ENCODE measurements at places on chromosomes 16 and 17.

DNA sequence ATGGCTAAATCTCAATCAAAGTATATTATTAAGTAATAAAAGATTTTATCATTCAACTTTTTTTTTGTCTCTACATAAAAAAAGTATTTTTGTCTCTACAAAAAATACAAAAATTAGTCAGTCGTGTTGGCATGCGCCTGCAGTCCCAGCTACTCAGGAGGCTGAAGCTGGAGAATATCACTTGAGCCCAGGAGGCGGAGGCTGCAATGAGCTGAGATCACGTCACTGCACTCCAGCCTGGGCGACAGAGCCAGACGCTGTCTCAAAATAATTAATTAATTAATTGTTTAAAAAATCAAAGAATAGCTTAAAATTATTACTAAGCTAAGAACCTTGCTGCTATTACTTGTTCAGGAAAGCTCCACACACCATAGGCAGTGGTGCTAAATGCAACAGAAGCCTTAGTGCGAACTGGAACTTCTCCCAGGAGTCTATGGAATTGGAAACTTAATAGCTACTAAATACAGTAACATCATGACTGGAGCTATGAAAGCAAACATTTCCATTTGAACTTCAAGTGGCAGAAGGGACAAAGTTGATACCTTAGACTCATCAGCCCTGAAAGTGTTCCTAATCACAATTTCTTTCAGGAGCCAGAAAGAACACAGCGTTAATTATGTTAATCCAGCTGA lies 22.6 kb downstream of the ADCY9 start:
- DNase-seq, result no peak

GRCh38 chr16:75097941-75098901 lies 18.4 kb downstream of the LDHD start:
- no peak for DNase-seq

- no peak for DNase-seq
These were observed 36.2 kb downstream of the RBFOX3 start for GRCh38 chr17:79574656-79575055.

DNA sequence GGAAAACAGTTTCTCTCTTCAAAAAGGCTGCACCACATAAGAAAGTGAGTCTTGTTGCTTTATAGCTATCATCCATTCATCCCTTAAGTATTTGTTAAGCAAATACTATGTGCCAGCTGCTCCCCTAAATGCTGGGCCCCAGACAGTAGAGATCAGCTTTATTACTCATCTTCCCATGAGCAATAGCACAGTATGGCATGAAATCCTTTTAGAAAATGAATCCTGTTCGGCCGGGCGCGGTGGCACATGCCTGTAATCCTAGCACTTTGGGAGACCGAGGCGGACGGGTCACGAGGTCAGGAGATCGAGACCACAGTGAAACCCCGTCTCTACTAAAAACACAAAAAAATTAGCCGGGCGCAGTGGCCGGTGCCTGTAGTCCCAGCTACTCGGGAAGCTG lies 99.5 kb downstream of the MYO1D start:
- DNase-seq, result no peak

DNA sequence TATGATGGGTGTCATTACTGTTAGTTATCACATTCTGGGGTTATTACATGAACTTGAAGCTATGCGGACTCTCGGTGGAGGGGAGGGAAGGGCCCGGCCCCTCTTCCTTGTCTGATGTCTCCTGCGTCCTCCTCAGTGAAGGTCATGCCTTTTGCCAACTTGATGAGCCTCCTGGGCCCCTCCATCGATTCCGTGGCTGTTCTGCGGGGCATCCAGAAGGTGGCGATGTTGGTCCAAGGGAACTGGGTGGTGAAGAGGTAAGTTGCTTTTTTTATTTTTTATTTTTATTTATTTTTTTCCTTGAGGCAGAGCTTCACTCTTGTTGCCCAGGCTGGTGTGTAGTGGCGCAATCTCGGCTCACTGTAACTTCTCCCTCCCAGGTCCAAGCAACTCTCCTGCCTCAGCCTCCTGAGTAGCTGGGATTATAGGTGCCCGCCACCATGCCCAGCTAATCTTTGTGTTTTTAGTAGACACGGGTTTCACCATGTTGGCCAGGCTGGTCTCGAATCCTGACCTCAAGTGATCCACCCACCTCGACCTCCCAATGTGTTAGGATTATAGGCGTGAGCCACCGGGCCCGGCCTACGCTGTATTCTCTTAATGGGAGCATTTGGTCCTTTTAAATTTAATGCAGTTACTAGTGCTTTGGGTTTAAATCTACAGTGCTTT lies 21.6 kb downstream of the POLR3E start:
- DNase-seq, result peak; percentile 43

- no peak for DNase-seq
These were observed 128.3 kb upstream of the MYOCD start for GRCh38 chr17:12537436-12537835.

DNA sequence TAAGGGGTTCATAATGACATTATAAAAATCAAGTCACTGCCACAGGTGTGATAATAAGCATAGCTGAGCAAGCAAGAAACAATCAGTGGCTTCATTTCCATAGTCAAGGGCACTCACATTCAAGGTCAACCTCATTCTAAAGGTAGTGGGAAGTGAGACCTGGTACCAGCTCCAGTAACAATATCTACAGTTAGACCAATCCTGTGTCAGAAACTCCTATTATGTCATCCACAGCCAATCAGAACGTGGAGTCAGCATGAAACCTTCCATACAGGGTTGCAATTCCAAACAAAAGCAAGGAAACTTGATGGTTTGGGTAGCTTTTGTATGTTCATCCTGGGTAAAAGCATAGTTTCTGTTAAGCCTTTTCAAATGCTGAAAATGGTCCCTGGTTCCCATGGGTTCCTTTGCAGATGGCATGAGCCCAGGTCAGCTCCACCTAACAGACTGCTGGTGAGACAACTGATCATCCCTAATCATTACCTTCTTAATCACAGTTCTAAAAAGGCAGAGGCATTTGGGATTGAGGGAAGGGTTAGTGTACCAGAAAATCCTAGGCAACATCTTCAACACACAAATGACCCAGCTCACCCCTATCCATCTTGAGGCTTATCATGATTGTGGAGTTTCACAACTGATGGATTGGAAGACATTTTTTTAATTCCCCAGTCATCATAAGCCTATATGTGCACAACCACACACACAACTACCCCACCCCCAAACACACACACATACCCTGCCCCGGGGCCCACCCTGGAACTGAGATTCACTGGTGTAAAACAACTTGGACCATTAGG lies 30.4 kb downstream of the TEX2 start:
- no peak for DNase-seq

DNA sequence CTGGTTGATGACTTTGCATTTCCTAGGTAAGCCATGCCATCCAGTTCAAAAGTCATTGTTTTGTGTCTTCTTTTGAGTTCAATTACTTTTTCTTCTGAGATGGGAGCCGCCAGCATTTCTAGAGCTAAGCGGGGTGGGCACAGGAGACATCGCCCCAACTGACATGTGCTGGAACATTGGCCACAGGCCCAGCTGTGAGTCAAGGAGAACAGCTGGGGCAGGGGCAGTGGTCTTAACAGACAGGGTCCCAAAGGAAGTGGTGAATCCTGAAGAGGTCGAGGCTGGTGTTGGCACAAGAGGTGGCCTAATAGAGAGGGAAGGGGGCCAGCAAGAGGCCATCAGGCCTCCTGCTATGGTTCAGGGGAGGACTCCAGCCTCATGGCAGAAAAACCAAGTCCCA lies 17.1 kb downstream of the RAB11FIP4 start:
- DNase-seq, result no peak

- peak; percentile 74 for DNase-seq
These were observed 20.9 kb upstream of the KRT19 start for GRCh38 chr17:41548844-41549595.

Measured in right lobe of liver (tissue), 6 donors.